Thyroid gland (tissue), 4 donors: ENCODE measurements at places on chromosomes 11 and 22. TPM values are rescaled to one million over a fixed set of nuclear protein-coding genes. Genes with fewer than 3 reads are reported as not detected.
A peak's percentile ranks its signal among the peaks of the same experiment; 100 is the strongest.

- DNase-seq: no peak
Observed at GRCh38 chr11:85572056-85572455, 55.1 kb downstream of the DLG2 start.

DNA sequence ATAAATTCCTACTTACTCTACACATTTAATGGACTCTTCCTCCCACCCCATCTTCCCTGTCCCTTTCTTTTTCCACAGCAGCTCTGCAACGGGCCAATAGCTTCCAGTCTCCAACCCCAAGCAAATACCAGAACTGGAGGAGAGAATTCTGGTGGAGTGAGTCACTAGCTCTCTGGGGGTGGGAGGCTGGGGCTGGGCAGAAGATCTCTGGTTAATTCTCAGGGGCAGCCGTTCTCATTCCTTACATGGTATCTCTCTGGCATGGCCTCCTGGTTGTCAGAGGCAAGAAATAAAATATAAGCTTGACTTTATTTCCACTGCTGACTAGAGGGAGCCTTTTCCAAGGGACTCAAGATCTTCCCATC, 90.4 kb upstream of the PARVA start:
- no peak for DNase-seq

DNA sequence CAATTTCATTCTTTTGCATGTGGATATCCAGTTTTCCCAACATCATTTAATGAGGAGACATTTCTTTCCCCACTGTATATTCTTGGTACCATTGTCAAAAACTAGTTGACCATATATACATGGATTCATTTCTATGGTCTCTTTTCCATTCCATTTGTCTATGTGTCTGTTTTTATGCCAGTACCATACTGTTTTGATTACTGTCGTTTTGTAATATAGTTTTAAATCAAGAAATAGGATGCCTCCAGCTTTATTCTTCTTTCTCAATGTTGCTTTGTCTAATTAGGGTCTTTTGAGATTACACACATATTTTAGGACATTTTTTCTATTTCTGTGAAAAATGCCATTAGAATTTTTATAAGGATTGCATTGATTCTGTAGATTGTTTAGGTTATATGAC, 177.5 kb upstream of the POU2AF2 start:
- DNase-seq: no peak

- peak; percentile 50 for DNase-seq
Observed at GRCh38 chr11:11584530-11584810, 37.3 kb downstream of the GALNT18 start.

DNA sequence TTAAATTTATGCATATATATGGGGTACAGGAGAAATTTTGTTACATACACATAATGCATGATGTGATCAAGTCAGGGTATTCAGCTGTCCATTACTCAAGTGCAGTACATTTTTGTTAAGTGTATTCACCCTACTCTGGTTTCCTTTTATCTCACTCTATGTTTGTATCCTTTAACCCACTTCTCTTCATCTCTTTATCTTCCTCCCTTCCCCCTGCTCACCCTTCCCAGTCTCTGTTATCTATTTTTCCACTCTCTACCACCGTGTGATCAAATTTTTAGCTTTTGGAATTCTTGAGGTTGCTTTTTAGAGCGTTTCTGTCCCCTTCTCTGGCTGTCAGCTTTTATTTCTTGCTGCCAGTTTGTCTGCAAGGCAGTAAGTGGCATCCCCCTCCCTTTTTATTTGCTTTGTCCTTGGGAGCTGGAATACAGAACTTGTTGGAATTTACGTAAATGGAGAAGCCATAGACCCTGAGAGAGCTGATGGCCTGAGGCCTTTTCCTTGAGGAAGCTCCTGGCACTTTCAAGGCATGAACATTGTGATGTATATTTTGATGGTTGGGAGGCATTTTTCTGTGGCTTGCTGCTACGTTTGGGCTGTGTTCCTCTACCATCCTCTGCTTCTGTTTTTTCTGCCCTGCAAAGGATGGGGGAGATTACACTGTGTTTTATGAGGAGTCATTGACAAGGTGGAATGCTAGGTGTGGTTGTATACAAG, 148.6 kb downstream of the LDLRAD3 start:
- no peak for DNase-seq

GRCh38 chr22:37604875-37605274, 3.8 kb upstream of the GGA1 start:
- DNase-seq: no peak

GRCh38 chr11:70204466-70204799, 1.3 kb downstream of the FADD start:
- DNase-seq: no peak

DNA sequence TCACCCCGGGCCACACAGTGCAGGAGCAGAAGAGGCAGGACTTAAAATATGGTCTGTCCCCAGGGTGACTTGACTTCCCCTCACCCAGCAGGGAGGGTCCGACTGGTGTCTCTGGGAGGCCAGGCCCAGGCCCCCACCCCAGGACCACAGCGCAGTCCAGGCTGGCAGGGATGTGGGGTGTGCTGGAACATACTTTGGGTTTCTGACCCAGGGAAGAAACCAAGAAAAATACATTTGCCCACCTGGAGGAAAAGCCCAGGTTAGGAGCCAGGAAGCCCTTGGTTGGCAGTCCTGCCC, 5.2 kb downstream of the C1QTNF6 start:
- DNase-seq: no peak

- DNase-seq: no peak
Observed at GRCh38 chr22:45185718-45186514, 22.2 kb downstream of the NUP50 start.

DNA sequence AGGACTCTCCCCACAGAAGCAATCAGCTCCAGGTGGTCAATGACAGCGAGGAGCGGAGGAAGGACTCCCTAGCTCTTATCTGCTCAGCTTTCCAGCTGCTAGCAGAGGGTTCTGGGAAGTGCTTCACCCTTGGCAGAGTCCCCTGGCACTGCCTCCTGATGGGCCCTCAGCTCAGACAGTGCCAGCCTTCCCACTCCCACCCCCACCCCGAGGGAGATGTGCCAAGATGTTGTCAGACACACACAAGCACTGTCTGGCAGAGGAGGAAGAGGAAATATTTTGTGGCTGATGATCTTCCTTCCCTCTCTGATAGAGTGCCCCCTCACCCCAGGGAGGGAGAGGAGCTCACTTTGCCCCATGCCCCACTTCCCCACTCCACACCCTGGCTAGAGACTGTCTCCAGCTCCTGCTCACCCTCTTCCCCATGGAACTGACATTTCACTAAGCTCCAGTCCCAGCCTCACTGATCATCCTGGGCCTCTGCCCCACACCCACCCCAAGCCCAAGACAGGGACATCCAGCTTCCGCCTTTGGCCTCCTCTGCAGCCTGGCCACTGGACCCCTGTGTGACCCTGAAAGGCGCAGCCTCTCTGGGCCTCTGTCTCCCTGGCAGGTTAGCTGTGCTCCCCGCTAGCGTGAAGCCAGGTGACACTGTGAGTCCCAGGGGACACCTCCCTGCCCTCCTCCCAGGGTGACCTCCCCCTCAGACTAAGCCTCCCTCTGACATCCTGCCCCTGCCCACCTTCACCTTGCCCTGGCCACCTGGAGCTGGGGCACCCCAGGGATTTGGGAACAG, 44.5 kb downstream of the SLCO2B1 start:
- DNase-seq: peak; percentile 80

GRCh38 chr22:38106814-38107578, 3.5 kb downstream of the BAIAP2L2 start:
- no peak for DNase-seq

DNA sequence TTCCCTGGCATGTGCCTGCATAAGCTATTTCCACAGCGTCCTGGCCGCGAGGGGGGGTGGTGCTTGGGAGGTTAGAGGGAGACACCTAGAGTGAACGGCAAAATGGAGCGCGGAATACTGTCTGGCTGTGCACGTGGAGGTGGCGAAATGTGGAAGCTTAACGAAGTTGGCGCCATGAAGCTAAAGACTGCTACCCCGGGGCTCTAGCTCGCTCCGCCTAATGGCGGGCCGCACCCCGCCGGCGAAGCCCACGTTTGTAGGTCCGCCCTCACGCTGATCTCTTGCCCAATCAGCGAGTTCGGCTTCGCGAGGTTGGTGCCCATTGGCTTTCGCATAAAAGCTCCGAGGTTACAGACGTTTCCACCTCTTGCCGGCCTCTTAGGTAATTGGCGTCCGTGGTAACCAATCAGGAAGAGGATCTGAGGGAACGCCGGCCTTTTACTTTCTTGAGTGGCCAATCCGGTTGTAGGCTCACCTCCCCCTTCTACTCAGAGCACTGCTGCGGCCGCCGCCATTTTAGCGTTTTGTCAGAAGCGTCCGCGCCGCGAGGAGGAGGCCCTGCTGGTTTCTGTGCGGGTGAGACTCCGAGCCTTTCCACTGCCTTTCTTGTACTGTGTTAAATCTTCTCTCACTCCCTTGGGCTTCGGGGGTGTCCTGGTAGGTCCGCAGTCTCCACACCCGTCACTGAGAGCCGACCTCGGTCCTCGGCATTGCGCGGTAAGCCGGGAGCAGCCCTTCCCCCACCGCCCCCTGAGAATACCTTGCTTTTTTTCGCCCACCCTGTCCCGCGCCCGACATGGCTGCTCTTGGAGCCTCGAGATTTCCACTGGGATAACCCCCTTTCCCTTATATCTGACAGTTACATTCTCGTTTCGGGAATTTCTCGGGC, at the start of gene RBM4:
TSS of gene RBM4 (plus strand) at position 527 of the 889 bp plus-strand sequence. CDS start 1,009 bp downstream, outside the sequence.
- peak; percentile 98 for DNase-seq

DNA sequence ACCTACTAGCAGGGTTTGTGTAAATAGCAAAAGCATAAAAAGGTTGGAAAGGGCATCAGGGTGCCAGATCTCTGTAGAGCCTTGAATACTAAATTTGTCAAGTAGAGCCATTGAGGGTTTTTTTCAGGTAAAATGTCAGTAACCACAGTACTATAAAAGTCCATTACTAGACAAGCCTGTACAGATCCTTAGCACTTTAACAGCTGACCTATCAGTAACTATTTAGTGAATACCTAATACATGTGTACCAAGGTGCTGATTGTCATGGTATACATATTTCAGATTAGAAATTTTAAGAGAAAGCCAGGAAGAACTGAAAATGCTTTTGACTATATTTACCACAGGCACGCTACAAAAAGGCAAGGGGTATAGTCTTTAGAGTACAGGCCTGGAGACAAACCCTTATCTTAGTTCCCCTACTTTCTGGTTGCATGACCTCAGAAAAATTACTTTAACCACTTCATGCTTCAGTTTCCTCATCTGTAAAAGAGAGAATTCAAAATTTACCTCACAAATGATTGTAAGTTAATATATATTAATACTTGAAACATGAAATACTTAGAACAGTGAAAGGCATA, 57.9 kb downstream of the RAB38 start:
- DNase-seq: no peak

DNA sequence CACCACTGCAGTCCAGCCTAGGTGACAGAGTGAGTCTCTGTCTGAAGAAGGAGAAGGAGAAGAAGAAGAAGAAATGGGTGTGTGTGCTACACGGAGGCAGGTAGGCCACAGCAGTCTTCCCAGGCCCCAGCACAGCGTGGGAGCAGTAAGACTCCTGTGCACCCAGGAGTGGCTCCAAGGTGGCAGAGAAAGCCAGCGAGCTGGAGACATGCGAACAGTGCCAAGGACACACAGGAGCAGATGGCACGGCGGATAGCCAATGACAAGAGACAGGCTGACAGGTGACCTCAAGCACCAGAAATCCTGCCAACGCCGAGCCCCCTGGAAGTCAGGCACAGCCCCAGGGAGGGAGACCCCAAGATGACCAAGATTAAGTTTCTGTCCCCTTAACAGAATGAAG, 9.0 kb upstream of the SCGB1A1 start:
- DNase-seq: no peak

DNA sequence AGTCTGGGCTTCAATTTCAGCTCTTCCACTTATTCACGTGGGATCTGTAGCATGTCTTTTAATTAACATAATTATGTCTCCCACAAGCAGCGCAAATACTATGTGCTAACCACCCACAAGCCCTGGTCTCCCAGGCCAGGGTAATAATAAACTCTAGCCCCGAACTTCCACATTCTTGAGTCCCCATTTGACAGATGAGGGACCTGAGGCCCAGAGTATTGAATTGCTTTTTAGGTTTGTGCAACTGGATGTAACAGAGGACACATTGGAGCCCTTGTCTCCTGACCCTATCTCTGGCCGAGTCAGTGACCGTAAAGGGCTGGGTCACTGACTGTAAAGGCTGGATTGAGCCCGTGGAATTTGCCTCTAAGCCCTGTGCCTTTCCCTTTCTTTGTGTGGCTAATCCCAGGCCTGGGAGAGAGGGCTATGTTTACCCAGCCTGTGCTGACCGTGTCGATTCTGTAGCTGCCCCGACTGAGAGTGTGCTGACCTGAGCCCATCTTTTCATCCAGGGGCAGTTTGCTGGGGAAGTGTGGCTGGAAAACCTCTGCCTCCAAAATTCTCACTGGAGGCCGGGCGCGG, 3.9 kb downstream of the CRYBB2 start:
- no peak for DNase-seq

DNA sequence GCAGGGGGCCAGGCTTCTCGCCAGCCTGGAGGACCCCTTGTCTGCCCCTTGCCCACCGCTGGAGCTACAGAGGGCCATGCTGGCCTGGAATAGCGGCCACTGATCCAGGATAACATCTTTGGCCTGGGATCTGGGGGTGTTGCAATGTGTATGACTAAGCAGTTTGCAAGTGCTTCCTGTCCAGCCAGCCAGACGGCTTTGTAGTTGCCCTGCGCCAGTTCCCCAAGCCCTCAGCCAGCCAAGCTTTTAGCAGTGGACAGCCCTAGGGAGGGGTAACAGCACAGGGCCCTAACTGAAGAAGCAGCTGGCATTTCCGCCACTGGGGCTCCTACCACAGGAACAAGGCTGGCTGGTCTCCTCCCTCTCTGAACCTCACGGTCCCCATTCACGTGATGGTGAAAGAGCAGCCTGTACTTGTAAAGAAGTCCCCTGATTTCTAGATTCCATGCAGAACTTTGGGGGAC, 32.1 kb downstream of the UQCR10 start:
- DNase-seq: peak; percentile 96

DNA sequence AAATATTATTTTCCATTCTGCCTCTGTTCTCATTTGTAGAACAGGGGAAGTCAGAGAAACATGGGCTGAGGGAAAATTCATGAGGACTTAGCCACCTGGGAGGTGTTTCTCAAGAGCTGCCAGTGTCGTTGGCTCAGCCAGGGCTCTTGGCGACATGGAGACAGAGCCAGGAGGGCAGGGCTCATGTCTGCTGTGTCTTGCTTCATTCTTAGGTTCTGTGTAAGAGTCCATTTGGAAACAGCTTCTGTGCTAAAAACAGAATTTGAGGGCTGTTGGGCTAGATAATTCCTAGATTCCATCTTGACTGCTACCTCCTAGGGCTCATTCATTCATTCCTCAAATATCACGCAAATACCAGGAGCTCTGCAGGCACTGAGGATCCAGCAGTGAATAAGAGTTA, 15.1 kb upstream of the MRGPRX2 start:
- peak; percentile 64 for DNase-seq

The OR2AT4 gene
- total RNA-seq: not detected

The OR52W1 gene
- not detected for total RNA-seq

The HBG2 gene
- total RNA-seq: not detected

The HTR3A gene
- total RNA-seq: not detected

The OR8A1 gene
- total RNA-seq: not detected

The CARS1 gene
- total RNA-seq: 55.7 TPM

The SCGB1C1 gene
- not detected for total RNA-seq

The PYGM gene
- 4.3 TPM for total RNA-seq

The MLC1 gene
- total RNA-seq: 0.11 TPM

The UBQLNL gene
- total RNA-seq: 2.0 TPM
